Esophagus muscularis mucosa (tissue), 4 donors: ENCODE measurements at places on chromosomes 2 and 18.

DNA sequence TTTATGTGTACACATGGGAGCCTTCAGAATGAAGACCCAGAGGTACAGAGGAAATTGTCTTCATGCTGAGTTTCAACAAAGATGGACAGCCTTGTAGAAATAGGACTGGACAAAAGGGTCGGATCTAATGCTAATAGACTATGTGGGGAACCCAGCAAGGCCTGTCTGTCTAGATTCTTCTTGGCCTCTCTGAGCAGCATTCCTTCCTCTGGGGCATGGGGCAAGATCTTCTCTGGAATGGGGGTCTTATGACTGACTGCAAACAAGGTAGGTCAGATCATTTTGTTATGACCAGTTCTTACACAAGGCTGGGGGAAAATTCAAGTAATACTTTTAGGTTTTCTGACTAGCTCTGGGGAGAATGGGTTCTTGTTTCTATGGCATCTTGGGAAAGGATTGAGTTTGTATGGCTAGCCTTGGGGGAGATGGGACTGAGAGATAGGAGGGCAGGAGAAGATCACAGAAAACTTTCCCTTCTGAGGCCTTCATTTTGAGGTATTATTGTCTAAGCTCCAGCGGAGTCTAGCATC lies 14.3 kb downstream of the SPATA3 start:
- no peak for DNase-seq

- DNase-seq: no peak
Observed at GRCh38 chr18:1002653-1003178, 98.0 kb downstream of the ADCYAP1 start.

DNA sequence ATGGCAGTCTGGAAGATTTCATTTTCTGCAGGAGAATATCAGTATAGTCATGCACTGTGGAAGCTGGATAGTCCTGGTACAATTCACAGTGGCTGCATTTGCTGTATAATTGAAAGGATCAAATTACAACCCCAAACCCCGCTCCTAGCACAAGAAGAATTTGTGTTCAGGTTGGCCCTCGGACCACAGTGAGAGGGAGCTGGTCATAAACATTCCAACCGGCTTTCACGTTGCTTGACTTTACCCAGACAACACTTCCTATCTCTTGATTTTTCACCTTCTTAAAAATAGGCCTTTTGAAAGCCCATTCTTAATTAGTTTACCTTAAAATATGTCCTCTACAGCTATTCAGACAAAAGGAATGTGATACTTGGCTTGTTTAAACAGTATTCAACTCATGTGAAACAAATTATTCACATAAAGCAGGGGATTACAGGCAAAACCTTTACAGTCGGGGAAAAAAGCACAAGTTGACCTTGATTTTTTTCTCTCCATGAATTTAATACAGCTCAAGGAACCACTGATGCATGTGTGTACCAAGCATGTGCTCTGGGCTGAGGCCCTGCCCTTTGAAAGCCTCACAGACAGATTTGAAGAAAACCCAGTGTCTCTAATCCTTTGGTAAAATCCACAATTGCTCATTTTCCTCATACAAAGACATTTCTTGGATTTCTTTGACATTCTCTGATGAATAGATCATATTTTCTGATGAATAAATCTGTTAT lies 143.0 kb upstream of the SOX11 start:
- no peak for DNase-seq

- peak; percentile 92 for DNase-seq
Observed at GRCh38 chr2:130729322-130730299, 741 bp downstream of the GPR148 start.

DNA sequence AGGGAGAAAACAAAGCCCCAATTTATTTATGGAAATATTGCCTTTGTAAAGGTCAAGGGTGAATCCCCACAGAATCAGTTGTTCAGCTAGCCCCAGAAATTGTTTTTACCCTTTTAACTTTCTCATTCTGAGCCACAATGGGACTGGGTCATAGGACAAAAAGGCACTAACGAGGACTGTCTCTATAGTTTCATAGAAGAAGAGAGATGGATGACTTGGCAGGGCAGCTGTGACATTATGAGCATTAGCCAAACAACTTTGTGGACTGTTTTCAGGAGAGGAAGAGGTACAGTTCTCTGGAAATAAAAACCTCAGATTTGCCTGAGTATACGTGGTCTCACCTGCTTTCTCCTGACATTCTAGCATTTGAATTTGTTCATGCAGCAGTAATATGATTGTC lies 1155.8 kb upstream of the CHAC2 start:
- no peak for DNase-seq

DNA sequence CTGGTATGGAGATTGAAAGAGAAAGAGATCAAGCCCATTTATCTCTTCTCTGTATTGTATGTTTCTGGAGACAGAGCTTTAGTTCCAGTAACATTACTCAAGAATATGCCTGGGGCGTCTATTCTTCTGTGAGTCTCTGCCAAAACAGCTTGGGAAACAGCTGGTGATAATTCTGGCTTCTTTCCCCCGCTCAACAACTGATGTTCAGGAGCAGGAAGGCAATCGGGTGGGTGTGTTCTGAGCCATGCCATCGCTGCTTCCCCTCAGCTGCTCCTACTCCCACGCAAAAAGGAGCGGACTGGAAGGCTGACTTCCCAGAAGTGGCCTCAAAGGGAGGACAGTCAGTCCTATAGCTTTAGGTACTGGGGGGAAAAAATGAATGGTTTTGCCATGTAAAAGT lies 695.1 kb downstream of the PLCL1 start:
- DNase-seq: no peak

GRCh38 chr18:79494936-79495335 lies 99.2 kb downstream of the NFATC1 start:
- no peak for DNase-seq

GRCh38 chr2:68732036-68732932 lies 2.3 kb upstream of the ARHGAP25 start:
- no peak for DNase-seq

- DNase-seq: no peak
Observed at GRCh38 chr2:164692958-164693357, 71.7 kb upstream of the GRB14 start.

- no peak for DNase-seq
Observed at GRCh38 chr2:172856606-172857005, 121.0 kb downstream of the RAPGEF4 start.

DNA sequence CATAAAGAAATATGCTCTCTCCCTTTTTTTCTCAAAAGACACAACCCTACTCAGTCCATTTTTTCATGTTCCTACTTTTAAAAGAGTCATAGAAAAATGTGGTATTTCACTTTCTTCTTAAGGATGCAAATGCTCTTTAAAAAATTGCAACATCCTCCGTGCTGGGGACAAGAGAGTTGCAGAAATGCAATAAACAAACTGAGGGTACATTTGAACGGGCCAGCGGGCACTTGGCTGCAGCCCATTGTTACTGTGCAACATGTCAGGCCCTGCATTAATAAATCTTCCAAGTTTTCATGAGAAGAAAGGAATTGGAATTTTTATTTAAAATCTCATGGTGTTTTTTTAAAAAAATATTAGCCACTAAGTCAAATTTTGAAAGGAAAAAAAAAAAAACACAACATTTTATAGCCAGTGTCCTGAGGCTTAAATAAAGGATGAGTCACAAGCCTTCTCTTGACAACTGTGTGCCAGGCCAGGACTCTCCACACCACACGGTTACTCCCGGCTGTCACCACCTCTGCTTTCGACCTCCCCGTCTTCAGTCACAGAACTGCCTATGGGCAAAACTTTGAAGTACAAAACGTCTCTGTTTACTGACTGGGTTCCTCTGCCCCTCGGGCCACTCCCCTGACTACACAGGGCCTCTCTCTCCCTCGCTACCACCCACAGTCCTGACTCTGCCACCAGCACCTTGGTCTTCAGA lies 57.5 kb upstream of the MFF start:
- DNase-seq: no peak

- DNase-seq: no peak
Observed at GRCh38 chr2:8799004-8799403, 38.4 kb downstream of the KIDINS220 start.

- DNase-seq: no peak
Observed at GRCh38 chr2:211216221-211216620, 659.8 kb downstream of the CPS1 start.

DNA sequence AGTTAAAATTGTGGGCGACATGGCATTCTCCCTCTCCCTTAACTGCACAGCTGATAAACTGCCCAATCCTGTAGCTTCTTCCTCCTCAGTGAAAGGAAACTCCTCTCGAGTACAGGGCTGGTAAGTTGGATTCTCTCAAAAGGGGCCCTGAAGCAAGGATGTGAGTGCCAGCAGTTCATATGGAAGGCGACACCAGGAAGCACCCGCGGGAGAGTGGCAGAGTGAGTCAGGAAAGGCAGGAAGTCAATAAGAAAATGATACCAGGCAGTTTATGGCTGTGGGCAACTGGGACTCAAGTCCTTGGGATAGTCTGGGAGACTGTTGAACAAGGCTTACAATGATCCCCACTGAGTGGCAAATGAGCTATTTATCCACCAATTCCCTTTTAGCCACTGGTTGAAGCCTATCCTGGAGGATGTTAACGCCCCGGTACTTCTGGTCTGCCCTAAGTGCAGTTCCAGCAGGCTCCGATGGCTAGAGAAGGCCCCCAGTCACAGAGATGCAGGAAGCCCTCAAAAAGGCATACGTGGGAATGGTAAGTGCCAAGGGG lies 34.8 kb downstream of the ABHD3 start:
- DNase-seq: no peak

- no peak for DNase-seq
Observed at GRCh38 chr18:66708646-66709045, 104.8 kb upstream of the CDH19 start.

- DNase-seq: no peak
Observed at GRCh38 chr2:18741191-18741590, 151.8 kb upstream of the NT5C1B start.
